ENCODE measurements at places on chromosomes 6 and 20.

DNA sequence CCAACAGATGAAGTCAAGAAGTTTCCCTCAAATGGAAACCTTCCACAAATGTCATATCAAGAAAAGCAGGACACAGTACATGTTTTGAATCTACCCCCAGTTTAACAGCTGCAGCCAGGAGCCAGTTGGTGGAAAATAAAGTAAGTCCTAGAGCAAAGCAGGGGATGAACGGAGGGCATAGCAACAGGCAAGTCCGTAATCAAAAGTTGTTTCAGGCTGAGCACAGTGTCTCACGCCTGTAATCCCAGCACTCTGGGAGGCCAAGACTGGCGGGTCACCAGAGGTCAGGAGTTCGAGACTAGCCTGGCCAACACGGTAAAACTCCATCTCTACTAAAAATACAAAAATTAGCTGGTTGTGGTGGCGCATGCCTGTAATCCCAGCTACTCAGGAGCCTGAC is 2.4 kb upstream of the SALL4 start:
- DNase-seq = no peak

GRCh38 chr20:39849171-39849570 is 839.9 kb downstream of the MAFB start:
- DNase-seq = no peak

DNA sequence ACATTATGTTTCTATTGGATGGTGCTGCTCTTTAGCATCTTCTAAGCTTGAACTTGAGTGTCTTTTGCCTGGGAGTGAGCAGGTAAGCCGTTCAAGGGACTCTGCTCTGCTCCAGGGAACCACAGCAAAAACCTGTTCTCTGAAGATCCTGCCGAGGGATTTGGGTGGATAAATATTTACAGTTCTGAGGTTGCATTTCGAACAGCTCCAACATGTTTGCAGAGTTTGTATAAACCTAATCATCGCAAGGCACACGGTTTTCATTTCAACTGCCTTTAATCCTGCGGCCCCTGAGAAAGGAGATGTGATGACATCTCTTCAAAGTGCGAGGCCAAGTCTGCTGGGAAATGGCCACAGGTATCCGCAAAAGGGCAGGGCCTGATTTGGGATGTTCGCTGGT is 293.4 kb downstream of the TFAP2C start:
- no peak for DNase-seq

- peak; percentile 51 for DNase-seq
Measured at GRCh38 chr6:3281631-3282475, 23.1 kb downstream of the PSMG4 start.

DNA sequence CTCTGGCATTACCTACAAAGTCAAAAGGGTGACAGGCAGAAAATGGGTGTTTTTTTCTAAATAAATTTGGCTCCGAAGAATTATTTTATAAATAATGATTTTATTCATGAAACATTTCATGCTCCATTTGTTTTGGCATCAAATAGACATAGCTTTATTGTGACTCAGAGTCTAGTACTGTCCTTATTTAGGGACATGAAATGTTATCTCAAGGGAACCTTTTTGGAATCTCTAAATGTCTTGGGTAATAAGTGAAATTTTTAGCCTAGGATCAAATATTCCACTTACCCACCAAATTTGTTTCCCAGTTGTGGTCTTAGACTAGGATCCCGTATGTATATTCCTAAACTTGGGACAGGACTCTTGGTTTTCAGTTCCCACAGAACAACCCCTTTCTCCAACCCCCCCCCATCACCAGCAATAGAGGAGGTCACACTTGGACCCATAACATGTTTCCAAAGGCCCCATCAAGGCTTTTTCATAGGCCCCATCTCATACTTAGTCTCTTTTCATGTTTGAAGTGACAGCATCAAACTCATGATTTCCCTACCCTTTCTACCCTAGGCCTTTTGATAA is 81.8 kb downstream of the JAG1 start:
- DNase-seq = no peak

GRCh38 chr20:35903843-35904242 is 50.5 kb downstream of the SCAND1 start:
- no peak for DNase-seq

- no peak for DNase-seq
Measured at GRCh38 chr6:1729750-1730140, 120.0 kb downstream of the FOXC1 start.

DNA sequence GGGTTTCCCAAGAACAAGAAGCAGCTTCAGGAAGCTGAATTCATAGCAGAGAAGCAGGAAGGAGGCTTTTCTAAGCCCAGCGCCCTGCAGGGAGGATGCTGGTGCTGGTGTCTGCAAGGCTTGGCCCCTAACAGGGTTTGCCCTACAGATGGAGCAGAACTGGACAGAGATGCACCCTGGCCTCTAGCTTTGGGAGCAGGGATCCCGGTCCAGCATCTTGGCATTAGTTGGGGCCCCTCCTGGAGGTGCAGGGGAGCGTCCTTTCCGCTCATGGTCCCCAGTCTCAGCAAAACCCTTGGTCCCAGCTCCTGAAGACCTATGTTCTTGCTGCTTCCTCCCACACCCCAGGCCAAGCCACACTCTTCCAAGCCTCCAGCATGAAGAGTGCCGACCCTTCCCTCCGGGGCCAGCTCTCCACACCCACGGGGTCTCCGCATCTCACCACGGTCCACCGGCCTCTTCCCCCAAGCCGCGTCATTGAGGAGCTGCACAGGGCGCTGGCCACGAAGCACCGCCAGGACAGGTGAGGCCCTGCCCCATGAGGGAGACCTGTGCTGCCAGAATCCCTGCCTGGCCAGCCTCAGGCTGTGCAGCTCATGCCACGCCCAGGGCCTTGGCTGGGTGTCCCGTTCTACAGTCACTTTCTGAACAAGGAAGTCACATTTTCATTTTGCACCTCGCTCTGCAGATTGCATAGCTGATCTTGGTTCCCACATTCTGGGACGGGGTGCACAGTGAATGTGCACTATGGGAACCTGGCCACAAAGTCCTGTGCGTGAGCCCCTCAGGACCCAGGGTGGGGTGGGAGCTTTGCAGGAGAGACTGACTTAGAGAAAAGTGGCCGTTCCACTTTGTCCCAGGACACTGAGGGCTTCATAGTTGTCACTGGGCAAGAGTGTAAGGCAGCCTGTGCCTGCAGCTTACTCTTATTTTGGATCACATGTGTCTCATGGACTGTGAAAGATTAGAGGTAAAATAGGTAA is 160.2 kb downstream of the SYCP2 start:
- no peak for DNase-seq

DNA sequence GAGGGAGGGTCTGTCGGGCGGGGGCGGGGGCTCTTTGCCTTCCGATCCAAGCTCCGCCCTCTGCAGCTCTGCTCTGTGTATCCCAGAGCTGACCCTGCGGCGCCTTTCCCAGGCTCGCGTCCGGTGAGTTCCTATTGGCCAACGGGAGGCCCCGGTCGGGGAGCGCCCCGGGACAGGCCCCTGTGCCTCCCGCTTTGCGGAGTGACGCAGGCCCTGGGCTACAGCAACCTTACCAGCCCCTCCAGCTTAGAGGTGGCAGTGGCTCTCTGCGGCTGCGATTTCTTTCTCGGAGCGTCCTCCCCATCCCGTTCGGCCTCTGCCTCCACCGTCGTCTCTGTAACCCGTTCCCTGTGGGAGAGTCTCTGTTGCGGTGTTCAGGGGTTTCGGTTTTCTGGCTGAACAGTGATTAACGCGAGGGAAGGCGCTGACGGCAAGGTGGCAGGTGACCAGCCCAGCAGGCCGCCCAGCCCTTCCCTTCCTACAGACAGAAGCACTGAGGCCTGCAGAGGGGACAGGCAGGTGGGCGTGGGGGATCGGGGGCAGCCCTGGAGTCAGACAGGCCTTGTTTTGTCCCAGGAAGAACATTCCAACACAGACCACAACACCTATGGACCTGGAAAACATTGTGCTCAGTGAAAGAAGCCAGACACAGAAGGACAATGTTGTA is 18.1 kb upstream of the CEBPB start:
- peak; percentile 86 for DNase-seq

DNA sequence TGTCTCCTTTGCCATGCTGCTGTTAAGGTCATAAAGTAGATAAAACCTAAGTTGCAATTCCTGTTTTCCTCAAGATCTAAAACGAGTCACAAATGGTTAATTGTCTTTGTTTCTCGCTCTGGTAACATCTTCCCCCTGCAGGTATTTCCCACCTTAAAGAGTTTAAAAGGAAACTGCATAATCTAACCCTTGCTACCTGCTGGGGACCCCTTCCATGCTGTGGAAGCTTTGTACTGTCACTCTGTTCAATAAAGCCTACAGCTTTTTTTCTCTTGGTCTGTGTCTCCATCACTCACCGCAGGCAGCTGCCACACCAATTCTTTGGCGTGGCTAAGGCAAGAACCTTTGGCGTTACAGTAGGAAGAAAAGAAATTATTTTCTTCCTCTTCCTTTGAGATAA is 117.7 kb upstream of the GJE1 start:
- DNase-seq = no peak

DNA sequence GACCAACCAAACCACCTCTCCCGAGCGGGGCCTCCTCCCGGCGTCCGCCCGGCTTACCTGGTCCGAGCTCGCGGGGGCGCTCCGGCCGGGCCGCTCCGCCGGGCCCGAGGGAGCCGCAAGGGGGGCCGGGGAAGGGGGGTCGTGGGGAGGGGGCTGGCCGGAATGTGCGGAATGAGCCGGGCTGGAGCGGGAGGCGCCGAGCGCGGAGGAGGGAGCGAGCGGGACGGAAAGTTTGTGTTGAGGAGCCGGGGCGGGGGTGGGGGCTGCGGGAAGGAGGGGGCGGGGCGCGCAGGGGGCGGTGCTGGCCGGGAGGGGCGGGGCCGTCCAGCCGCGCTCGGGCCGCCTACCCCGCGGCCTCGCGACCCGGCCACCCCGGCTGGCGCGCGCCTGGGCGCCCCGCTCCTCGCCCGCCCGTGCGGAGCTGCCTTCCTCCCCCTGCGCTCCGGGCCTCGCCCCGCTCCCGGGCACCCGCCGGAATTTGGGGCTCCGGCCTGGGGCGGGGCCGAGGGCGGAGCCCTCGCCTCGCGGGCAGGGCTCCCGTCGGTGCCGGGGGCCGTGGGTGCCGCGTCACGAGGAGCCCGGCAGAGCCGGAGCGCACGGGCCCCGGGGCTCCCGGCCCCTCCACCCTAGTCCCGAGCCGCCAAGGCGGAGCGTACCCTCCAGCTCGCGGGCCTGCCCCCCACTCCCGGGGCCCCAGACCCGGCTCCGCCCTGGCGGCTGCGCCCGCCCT is at the start of gene TEAD3:
Gene TEAD3, minus strand, starts transcription at position 239 of the 730 bp plus-strand sequence.
- peak; percentile 89 for DNase-seq

DNA sequence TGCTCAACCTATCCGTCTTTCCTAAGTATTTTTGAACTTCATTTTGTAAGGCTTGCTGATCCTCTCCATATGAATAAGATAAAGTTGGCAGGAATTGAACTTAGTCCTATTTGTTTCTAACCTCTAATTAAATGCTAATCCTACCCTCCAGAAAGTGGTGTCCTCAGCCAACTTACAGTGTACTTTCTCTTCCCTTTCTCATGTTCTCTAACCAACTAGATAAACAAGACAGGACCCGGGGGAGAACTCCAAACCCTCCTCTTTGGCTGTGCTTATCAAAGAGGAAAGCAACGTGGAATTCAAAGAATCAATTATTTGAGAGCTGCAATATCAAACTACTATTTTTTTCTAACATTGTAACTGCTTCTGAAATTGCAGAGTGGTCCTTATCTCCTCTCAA is 56.5 kb upstream of the NRSN1 start:
- no peak for DNase-seq

GRCh38 chr20:43669332-43669731 is 2.4 kb downstream of the MYBL2 start:
- DNase-seq = no peak

GRCh38 chr20:59182401-59183044 is 18.9 kb downstream of the ZNF831 start:
- no peak for DNase-seq

DNA sequence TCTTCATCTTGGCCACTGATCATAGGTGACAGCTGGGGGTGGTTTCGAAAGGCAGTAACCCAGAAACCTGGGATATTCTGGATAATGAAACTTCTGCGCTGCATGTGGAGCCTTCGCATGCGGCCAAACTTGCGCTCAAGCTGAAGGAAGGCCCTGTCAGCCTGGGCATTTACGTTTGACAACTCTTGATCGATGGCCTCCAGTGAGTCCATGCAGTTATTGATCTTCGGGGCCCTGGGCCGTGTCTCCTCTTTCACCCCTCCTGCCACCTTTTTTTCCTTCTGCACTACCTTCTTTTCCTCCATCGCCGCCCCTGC is 729 bp downstream of the TSPYL4 start:
- no peak for DNase-seq

- DNase-seq = peak; percentile 84
Measured at GRCh38 chr6:33717934-33718455, 6.5 kb upstream of the UQCC2 start.

GRCh38 chr20:24647713-24648112 is 178.3 kb downstream of the SYNDIG1 start:
- peak; percentile 8 for DNase-seq

DNA sequence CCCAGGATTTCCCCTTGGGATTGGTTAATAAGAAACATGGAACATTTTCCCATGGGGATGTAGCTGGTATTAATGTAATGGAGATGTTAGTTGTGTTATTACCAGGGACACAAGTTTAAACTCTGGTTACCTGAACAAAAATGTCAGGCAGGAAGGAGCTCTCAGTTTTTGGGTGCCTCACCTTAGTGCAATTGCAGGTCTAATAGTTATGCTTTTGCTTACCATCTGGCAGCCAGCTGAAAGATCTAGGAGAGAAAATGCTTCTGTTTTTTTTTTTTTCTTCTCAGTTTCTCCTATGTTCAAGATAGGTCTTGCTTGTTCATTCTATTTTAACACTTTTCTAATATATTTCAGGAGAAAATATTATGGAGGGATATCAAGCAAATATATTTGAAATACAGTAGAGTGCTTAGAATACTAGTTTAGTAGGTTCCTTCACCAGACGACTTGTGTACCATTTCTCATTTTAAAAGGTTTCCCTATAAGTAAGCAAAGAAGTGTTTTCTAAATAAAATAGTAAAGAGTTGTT is 4.2 kb upstream of the UBE2J1 start:
- DNase-seq = no peak

DNA sequence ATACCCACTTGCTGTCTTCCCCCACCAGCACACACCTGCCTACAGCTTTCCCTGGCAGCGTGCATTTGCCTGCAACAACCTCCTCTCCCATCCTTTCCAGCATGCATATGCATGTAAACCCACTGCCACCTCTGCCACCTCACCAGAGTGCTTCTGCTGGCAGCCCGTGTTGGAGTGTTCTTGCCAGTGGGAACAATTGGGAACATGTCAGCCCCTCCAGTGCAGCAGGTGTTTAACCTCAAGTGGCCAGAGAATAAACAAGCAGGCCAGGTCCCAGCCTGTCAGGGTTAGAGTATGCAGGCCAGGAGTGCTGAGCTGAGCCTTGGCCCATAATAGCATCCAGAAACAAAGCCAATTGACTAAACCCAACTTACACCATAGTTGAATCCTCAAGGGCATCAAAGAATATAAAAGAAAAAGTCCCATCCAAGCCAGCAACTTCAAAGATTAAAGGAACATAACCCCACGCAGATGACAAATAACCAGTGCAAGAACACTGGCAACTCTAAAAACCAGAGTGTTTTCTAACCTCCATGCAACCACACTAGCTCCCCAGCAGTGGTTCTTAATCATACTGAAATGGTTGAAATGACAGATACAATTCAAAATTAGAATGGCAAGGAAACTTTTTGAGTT is 1212.1 kb upstream of the CITED2 start:
- no peak for DNase-seq

GRCh38 chr20:29497261-29497671 is 1760.2 kb upstream of the DEFB115 start:
- peak; percentile 16 for DNase-seq

GRCh38 chr6:170405311-170405975 is 98.9 kb downstream of the FAM120B start:
- no peak for DNase-seq
